ENCODE measurements at places on chromosomes 7 and 10.
A peak's percentile ranks its signal among the peaks of the same experiment; 100 is the strongest.

DNA sequence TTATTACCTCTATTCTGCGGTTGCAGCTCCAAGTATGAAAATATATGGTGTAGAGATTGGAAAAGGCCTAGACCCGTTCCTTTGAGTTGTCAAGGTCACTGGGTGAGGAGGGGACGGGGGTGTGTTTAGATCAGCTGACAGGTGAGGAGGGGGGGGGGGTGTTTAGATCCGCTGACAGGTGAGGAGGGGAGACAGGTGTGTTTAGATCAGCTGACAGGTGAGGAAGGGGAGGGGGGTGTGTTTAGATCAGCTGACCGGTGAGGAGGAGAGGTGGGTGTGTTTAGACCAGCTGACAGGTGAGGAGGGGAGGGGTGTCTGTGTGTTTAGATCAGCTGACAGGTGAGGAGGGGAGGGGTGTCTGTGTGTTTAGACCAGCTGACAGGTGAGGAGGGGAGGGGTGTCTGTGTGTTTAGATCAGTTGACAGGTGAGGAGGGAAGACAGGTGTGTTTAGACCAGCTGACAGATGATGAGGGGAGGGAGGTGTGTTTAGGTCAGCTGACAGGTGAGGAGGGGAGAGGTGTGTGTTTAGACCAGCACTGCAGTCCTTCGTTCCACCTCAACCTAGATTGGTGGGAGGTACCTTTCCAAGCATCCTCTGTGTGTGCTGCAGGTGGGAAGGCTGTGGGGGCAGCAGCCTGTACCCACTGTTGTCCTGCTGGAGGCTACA is 655.0 kb upstream of the ADARB2 start:
- DNase-seq = no peak

- DNase-seq = peak; percentile 93
These were observed 355.3 kb upstream of the GALNT17 start for GRCh38 chr7:70776627-70777101.

DNA sequence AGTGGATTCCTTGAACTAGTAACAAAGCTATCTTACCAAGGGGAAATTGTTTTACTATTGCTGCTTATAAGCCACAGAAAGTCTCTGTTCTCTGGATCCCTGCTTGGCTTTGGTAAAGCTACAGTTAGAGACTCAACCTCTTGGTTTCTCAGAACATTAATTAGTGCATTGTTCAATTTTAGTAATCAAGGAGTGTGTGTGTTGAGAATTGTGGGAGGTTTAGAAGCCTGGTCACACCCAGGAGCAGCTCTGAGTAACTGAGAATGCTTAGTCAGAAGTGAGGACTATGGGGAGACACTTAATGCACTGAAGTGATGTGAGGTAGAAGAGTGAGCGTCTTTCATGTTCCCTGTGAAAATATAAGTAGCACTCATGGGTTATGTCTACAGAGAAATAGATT is 8.2 kb upstream of the ACTA2 start:
- DNase-seq = no peak

- DNase-seq = peak; percentile 85
These were observed at the start of gene NMT2 for GRCh38 chr10:15168291-15168785. TSS of gene NMT2 (minus strand) at chr10:15168693. CDS start at chr10:15168612, 81 bp downstream.

GRCh38 chr10:6912424-6912823 is 332.3 kb upstream of the PRKCQ start:
- DNase-seq = no peak

- no peak for DNase-seq
These were observed 126.5 kb upstream of the UNC5B start for GRCh38 chr10:71085689-71086438.

DNA sequence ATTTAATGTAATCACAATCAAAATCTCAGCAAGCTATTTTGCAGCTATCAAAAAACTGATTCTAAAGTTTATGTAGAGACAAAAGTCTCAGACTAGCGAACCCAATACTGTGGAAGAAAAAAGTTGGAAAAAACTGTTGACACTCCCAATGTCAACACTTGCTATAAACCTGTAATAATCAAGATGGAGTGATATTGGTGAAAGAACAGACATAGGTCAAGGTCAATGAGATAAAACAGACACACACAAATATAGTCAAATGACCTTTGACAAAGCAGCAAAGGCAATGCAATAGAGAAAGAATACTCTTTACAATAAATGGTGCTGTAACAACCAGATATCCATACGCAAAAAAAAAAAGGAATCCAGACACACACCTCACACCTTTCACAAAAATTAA is 84.5 kb downstream of the ATE1 start:
- no peak for DNase-seq

GRCh38 chr7:24384362-24385030 is 100.5 kb downstream of the NPY start:
- no peak for DNase-seq

DNA sequence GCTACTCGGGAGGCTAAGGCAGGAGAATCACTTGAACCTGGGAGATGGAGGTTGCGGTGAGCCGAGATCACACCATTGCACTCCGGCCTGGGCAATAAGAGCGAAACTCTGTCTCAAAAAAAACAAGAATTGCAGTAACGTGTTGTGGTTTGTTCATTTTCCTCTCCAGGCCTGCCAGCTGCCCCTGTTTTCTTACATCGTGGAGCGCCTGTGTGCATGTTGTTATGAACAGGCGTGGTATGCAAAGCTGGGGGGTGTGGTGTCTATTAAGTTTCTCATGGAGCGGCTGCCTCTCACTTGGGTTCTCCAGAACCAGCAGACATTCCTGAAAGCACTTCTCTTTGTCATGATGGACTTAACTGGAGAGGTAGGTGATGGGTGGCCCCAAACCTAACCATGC is 52.1 kb downstream of the TRRAP start:
- no peak for DNase-seq

- no peak for DNase-seq
These were observed 88.5 kb downstream of the PPP1R9A start for GRCh38 chr7:94995921-94996320.

GRCh38 chr7:36303202-36304098 is 86.2 kb upstream of the ANLN start:
- peak; percentile 95 for DNase-seq

DNA sequence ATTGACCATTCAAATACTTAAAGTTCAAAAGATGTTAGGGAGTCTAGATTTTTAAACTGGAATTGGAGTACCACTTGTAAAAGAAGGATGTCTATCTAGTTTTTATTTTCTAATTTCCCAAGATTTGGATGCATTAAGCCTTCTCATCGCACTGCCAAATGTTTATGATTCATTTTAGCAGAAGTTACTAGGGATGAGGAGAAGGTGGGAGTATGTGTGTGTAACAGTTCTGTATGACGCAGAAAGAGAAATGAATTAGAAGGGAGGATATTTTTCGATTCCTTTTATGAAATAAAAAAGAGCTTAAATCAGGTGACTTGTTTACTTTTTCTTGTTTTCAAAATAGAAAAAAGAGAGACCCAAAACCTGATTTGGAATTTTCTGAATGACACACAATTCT is 6.8 kb upstream of the SLK start:
- no peak for DNase-seq

GRCh38 chr10:2772816-2773631 is 294.3 kb upstream of the PFKP start:
- no peak for DNase-seq

DNA sequence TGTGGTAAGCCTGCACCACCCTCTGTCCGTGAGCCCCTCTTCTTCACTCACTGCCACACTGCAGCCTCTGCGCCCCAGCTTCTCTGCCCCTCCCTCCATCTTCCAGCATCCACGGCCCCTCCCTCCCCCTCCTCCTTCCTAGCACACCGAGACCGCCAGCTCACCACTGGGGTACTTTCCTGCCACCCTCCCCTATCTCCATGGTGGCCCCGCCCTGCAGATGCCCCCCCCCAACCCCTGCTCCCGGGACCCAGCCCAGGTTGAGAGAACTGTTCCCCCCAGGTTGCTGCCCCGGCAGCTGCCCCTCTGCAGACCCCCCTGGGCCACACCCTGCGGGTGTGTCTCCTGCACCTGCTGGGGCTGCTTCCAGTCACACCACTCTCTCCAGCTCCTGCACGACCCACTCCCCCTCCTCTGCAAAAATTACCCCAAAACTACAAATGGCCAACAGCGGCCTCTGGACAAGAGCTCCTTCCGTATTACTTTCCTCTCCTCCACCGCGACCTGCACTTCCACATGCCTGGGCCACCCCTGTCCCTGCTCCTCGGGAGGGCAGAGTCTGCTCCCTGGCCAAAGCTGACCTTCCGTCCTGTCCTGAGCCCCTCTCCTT is 209.2 kb upstream of the PPP2R2D start:
- DNase-seq = no peak

GRCh38 chr7:142349670-142350405 is 92.0 kb upstream of the PRSS58 start:
- DNase-seq = no peak

DNA sequence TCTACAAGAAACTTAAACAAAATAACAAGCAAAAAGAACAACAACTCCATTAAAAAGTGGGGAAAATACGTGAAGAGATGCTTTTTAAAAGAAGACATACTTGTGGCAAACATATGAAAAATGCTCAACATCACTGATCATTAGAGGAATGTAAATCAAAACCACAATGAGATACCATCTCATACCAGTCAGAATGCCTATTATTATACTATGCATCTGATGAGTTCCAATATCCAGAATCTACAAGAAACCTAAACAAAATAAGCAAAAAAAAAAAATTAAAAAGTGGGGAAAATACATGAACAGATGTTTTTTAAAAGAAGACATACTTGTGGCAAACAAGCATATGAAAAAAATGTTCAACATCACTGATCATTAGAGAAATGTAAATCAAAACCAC is 29.6 kb upstream of the AKR1C3 start:
- DNase-seq = no peak

DNA sequence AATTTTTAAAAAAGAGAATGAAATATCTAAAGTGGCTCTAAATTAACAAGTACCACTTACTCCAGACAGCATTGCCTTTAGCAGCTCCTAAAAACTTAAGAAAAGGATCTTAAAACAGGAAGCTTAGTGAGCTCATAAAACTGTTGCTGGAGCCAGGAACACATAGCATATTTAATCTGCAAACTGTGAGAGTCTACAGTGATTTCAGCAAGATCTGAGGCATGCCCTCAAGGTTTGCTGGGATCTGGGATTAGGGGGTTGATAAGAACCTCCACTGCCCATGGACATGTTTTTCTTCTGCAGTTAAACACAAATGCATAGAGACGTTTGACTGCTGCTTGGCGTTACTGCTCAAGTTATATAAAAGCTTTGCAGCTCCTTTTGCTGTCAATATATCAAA is 3.8 kb downstream of the GLI3 start:
- DNase-seq = no peak

GRCh38 chr7:88509341-88509740 is 202.6 kb upstream of the STEAP4 start:
- DNase-seq = no peak

- no peak for DNase-seq
These were observed 41.2 kb downstream of the REEP3 start for GRCh38 chr10:63562391-63562790.

DNA sequence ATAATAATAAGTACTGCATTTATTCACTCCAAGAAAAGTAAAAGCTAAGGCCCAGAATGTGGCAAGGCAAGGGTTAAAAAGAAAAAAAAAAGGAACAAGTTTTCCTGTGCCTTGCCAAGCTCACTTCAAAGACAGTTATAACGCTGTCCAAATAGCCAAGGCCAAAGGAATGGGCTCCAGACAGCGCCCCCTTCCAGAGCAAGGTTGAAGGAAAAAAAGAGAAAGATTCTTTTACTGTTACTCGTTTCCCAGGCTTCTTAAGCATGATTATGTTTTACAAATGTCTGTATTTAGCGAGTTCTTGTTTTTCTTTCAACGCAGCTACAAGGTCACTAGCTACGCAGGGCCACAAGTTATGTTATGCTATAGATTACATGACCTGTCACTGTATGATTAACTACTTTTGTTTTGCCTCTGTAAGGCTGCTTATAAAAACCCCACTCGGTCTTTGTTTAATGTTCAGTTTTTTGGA is 9.1 kb upstream of the EIF4H start:
- DNase-seq = no peak

GRCh38 chr7:105218939-105219770 is 169.6 kb downstream of the SRPK2 start:
- no peak for DNase-seq

- no peak for DNase-seq
These were observed 21.4 kb upstream of the CHST12 start for GRCh38 chr7:2381881-2382509.

DNA sequence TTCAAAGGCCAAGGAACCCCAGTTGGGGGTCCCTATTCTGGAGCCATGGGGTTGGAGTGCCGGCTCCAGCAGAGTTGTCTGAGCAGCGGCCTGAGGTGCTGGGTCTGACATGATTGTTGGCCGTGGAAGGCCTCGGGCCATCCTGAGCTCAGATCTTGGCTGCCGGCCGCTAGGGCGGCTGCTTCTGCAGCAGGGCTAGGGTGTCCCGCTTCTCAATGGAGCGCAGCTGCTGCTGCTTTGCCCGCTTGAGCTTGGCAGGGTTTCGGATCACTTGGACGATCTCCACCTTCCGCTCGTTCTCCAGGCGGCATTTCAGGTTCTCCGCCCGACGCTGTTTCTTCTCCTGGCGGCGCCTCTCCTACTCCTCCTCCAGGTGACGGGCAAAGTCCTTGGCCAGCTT is 171.1 kb downstream of the HIBADH start:
- no peak for DNase-seq

DNA sequence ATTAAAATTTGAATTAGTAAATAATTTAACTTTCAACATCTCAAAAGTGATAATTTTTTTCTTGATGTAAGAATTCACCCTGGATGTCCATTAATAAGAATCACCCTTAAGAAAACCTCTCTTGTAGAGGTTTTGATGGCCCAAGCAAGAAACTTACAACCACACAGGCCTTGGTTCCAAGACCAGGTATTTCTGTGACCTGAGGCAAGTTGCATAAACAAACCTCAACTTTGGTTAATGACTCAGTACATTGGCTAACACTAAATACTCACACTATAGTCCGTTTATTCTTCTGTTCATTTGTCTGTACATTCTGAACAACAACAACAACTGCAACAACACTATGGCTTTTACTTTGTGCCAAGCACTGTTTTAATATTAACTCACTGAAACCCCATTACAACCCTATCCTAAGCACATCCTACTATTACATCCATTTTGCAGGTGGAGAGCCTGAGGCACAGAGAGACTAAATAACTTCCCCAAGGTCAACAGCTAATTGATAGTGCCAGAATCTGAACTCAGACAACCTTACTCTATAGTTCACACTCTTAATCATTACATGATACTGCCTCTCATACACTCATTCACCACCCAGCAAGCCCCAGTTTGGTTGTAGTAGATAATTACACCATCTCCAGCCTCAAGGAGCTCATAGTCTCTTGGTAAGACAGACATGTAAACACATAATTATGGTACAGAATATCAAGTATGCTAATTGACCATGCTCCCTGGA is 6.6 kb downstream of the ANK3 start:
- DNase-seq = no peak

DNA sequence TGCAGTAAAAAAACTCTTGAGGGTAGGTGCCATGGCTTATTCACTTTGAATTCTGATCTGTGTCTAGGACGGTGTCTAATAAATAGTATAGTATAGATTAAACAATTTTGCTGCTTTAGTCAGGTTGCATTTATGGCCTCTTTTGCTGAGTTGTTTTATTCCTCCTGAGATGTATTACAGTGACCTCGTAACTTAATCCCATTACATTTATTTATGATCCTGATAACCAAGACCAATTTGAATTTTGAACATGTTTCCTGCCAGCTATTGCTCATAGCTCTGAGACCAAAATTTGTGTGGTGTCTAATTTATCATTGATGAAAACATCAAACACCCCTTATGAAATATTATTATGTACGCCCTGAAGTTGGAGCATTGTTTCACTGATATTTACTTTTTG is 381.9 kb upstream of the SEMA3C start:
- DNase-seq = no peak

Measured in pons (tissue), 1 donor.